ENCODE measurements at places on chromosomes 5 and 9. TPM values are rescaled to one million over a fixed set of nuclear protein-coding genes. Genes with fewer than 3 reads are reported as not detected.

Gene RGS7BP
- 1.5 TPM for polyA plus RNA-seq

Gene SCGB3A2
- polyA plus RNA-seq = not detected

Gene PCDHGA4
- 1.1 TPM for polyA plus RNA-seq

Gene SPATA31E1
- not detected for polyA plus RNA-seq

Gene TTC16
- polyA plus RNA-seq = 0.07 TPM

Gene DOCK2
- 3.3 TPM for polyA plus RNA-seq

Gene OBP2B
- not detected for polyA plus RNA-seq

Gene FCHSD1
- 7.8 TPM for polyA plus RNA-seq

Gene KLHL3
- polyA plus RNA-seq = 5.9 TPM

Gene GABBR2
- polyA plus RNA-seq = 1.0 TPM

Gene GPR107
- 33.7 TPM for polyA plus RNA-seq

Gene VPS13A
- polyA plus RNA-seq = 16.0 TPM

Gene SLC6A7
- 0.31 TPM for polyA plus RNA-seq

Gene OTP
- polyA plus RNA-seq = not detected

Gene TMEM174
- not detected for polyA plus RNA-seq

Gene DAPK1
- 21.1 TPM for polyA plus RNA-seq

Gene THBS4
- 402 TPM for polyA plus RNA-seq

Gene CFAP77
- not detected for polyA plus RNA-seq

Gene TLX3
- polyA plus RNA-seq = not detected

Gene EGFLAM
- 49.9 TPM for polyA plus RNA-seq

Gene CDKN2A
- 0.48 TPM for polyA plus RNA-seq

Gene DIAPH1
- 33.3 TPM for polyA plus RNA-seq

Gene ZNF354C
- 11.0 TPM for polyA plus RNA-seq

Gene ZNF484
- polyA plus RNA-seq = 4.8 TPM

Gene ACOT12
- polyA plus RNA-seq = 0.57 TPM

Gene CARD9
- polyA plus RNA-seq = 2.0 TPM

Gene HRCT1
- 0.74 TPM for polyA plus RNA-seq

Gene CREB3
- 20.9 TPM for polyA plus RNA-seq

Gene ZSWIM6
- 6.7 TPM for polyA plus RNA-seq

Gene DHX29
- polyA plus RNA-seq = 23.5 TPM

Gene RNF183
- polyA plus RNA-seq = 0.12 TPM

Gene PCDHA1
- 0.11 TPM for polyA plus RNA-seq

Gene PAM
- polyA plus RNA-seq = 139 TPM

Gene RETREG1
- polyA plus RNA-seq = 58.0 TPM

Gene EIF4E1B
- not detected for polyA plus RNA-seq

Gene PFN3
- polyA plus RNA-seq = not detected

Gene PAX5
- polyA plus RNA-seq = 0.20 TPM

Gene PDE6A
- 0.04 TPM for polyA plus RNA-seq

Gene ASS1
- polyA plus RNA-seq = 83.0 TPM

Gene BAAT
- 0.60 TPM for polyA plus RNA-seq

Gene KIF3A
- polyA plus RNA-seq = 6.5 TPM

Gene PNPLA7
- 1.9 TPM for polyA plus RNA-seq
